ENCODE measurements at places on chromosomes 5 and 9.
A peak's percentile ranks its signal among the peaks of the same experiment; 100 is the strongest.

- no peak for DNase-seq
Observed at GRCh38 chr5:6480133-6481051, 31.7 kb downstream of the UBE2QL1 start.

DNA sequence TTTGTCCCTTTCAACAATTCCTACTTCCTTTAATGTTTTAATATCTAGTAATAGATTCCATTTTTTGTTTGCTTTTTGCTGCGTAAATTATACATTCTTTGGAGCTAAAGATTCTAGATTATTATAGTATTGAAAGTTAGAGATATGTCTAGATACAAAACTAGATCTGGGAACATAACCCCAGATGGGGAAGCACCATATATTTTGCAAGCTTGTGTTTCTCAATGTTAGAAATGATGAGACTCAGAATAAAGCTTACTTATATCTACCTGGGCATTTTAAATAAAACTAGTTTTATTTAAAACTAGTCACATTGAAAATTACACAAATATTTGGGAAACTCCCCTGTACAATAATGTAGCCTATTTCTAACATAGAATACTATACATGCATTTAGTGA lies 32.2 kb downstream of the TRIO start:
- DNase-seq = no peak

DNA sequence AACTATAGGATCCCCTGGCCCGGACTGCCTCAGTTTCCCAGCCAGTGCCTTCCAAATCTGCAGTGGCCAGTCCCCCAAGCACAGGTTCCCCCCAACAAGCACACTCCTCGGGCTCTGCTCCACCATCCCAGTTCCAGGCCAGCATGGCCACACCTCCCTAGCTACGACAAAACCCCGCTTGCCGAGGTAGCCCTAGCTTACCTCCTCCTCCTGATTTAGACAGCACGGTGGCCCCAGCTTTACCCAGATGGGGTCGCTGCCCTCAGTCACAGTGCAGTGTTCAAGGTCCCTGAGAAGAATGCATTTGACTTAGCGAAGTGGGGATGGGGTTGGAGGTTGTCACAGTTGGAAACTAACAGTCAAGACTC lies 40.8 kb upstream of the GARNL3 start:
- DNase-seq = no peak

DNA sequence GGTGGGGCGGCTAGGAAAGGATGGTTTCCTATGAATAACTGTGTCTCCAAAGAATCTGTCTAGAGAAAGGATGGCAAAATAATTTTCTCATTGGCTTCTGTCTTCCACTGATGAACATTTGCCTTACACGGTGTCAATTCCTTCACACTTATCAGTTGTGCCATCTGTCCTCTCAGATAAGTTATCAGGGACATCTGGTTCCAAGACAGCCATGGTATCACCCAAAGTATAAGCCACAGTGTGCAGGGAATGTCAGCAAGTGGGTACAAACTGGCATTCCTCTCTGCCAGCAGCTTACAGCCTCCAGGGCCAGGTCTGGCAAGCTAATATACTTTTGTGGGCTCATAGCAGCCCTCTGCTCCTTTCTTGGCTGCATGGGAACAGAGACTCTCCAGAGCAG lies 1092.0 kb downstream of the EFNA5 start:
- no peak for DNase-seq

- no peak for DNase-seq
Observed at GRCh38 chr5:6644794-6645241, 11.6 kb downstream of the SRD5A1 start.

GRCh38 chr5:115872447-115872846 lies 30.7 kb downstream of the AP3S1 start:
- DNase-seq = no peak

DNA sequence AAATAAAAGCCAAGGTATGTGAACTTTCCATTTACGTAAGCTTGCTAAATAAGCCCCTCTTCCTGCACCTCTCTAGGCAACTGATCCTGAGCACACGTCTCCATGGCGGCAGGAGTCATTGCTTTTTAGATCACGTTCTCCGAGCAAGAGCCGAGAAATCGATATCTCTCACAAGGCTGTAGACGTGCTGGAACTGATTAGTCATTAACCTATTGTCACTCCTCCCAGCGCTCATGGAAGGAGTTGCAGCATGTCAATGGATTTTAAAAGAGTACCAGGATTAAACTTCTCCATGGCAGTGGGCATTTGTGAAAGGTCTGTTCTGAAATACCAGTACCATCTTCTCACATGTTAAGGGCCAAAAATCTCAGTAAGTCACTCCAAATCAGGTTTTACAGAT lies 4.7 kb upstream of the ADCY2 start:
- peak; percentile 64 for DNase-seq

DNA sequence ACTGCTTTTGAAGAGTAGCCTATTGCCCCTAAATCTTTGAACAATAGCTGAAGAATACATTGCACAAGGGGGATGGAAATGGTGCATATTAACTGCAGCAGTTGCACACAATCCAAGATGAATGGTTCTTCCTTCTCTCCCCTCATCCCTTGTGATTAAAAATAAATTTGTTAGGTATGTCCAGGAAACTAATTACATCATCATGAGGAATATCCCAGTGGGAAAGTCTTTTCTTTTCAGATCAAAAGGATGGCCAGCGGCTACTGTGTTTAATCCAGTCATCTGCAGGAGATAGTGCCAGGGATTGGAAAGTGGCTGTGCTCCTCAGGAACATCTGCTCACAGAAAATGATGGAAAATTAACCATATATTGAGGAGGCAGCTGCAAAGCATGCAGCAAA lies 508.4 kb upstream of the SEMA6A start:
- DNase-seq = no peak

DNA sequence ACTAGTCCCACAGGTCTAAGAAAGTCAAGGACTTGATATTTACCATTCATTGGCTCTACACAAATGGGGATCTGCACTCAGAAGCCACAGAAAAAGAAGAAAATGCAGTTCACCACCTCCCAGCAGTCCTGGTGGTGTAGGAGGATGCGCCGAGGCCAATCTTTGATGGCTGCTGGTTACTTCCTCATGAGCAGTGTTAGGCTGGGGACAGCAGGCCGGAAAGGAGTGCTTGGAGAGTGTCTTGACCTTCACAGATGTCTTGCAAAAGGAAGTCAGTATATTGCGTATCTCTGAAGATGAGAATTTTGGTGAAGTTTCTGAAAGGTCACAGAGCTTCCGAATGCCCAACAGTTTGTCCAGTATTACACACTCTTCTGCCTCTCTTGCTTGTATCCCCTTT lies 597.0 kb downstream of the EBF1 start:
- no peak for DNase-seq

DNA sequence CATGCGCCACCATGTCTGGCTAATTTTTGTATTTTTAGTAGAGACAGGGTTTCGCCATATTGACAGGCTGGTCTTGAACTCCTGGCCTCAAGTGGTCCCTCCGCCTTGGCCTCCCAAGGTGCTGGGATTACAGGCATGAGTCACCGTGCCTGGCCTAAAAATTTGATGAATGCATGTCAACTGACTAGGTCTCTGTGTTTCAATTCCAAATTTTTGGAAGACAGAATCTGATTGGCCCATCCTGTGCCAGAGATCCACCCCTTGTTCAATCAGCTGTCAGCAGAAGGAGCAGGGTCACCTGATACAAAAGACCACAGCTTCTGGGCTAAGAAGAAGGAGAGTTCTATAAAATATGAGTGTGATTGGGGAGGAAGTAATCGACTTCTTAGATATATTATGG lies 43.5 kb upstream of the COL15A1 start:
- no peak for DNase-seq

DNA sequence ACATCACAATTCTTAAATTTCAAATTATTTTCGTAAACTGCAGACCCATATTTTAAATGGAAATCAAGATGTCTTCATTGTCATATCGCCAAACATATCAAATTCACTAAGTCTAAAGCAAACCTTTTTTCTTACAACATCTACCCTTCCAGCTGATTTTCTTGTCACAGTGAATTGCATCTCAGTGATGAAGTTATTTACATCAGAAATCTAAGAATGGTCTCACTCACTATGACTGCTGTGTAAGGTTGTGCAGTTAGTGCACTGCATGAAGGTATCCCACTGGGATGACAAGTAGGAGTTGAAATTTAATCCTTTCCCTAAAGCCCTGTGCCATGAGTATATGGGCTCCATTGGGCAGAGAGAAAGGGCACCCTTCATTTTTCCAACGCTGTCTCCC lies 399.4 kb upstream of the ITGA1 start:
- no peak for DNase-seq

- DNase-seq = no peak
Observed at GRCh38 chr9:88544245-88544644, 9.3 kb downstream of the NXNL2 start.

DNA sequence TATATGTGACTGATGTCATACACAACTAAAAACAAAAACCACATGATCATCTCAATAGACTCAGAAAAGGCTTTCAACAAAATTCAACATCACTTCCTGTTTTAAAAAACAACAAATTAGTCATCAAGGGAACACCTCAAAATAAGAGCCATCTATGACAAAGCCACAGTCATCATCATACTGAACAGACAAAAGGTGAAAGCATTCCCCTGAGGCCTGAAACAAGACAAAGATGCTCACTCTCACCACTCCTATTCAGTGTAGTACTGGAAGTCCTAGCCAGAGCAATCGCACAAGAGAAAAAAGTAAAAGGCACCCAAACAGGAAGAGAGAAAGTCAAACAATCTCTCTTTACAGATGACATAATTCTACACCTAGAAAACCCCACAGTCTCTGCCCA lies 893.5 kb upstream of the EDIL3 start:
- peak; percentile 10 for DNase-seq

DNA sequence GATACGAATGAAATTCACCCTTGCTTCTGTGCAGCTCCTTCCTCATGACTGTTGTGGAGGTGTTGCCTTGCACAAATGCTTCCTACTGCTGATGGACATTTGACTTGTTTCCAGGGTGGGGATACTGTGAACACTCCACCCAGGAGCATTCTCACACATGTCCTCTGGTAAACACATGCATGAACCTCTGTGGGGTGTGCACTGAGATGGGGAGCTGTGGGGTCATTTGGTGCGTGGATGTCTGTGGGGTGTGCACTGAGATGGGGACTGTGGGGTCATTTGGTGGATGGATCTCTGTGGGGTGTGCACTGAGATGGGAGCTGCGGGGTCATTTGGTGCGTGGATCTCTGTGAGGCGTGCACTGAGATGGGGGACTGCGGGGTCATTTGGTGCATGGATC lies 72.9 kb upstream of the IRX4 start:
- no peak for DNase-seq

GRCh38 chr5:113022661-113023060 lies 46.1 kb downstream of the DCP2 start:
- peak; percentile 36 for DNase-seq

DNA sequence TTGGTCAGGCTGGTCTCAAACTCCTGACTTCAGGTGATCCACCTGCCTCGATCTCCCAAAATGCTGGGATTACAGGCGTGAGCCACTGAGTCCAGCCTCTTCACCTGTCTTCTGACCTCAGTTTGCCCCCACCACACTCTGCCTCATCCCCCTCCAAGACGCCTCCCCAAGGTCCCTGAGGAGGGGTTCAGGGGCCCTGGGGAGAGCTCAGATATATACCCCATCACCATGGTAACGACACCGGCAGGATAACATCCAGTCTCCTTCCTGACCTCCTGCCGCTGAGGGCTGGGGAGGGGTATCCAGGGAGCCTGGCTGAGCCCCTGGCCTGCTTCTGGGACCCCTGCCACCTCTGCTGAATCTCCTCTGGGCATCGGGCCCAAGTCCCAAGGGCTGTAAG lies 19.7 kb upstream of the PSD2 start:
- DNase-seq = no peak

DNA sequence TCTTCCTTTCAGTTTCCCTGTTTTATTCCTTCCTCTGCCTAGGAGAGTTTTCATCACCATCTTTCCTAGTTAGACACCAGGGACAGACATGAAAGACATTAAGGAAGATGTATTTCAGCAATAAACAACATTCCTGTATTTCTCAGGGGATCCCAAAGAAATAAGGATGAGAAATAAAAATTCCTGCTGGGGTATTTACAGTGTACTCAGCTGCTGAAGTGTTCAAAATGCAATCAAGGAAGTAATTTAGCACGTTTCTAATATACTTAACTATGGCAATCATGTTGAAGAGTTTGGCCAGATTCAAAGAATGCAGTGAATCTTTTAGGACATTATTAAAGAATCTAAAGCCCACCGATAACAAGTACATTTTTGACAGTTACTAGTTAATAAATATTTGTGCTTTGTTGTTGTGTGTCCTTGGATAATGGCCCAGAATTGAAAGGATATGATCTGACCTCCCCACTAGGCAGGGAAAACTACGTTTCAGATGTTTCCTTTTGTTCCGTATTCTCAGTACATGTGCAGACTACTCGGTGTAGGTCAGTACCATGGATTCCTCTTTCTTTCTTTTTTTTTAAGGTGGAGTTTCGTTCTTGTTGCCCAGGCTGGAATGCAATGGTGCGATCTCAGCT lies 46.8 kb downstream of the INIP start:
- no peak for DNase-seq

DNA sequence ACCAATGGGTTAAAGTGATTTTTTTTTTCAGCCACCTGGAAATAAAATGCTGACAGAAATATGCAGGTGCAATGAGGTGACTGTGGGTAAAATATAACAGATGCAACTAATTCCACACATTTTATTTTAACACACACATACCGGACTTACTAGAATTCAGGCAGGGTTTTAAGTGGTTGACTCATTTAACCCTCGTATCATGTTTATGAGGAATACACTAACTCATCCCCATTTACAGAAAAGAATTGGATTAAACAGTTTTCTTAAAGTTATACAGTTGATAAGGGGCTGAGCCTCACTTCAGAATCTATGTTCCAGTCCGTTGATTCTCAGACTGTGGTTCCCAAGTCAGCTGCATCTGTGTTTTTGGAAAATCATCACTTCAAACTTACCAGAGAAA lies 207.5 kb downstream of the CHSY3 start:
- DNase-seq = no peak

GRCh38 chr5:93874080-93874479 lies 132.7 kb upstream of the POU5F2 start:
- peak; percentile 29 for DNase-seq

DNA sequence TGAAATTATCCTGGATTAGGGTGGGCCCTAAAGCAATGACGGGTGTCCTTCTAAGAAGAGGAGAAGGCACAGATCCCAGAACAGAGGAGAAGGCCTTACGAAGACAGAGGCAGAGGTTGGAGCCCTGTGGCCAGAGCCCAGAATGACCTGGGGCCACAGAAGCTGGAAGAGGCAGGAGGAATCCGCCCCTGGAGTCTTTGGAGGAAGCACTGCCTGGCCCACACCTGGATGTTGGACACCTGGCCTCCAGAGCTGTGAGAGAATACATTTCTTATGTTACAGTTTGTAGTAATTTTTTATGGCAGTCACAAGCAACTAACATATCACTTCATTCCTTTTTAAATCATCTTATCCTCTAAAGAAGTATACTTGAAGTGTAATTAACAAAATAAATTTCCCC lies 8.5 kb downstream of the MRPL36 start:
- no peak for DNase-seq

- no peak for DNase-seq
Observed at GRCh38 chr5:180395540-180396274, 42.6 kb upstream of the GFPT2 start.

All from kidney tubule cell (primary cell).